Stimulated activated naive B cell treated with anti-CD40 and anti-IgM and Interleukin-4, amounts not matched to agents 10 μg/mL and 1 μg/mL and 100 μg/mL, for 72 hours (primary cell): ENCODE measurements at places on chromosomes 6 and 20.

GRCh38 chr6:157996201-157996712 lies 14.6 kb downstream of the SYNJ2 start:
- no peak for DNase-seq

DNA sequence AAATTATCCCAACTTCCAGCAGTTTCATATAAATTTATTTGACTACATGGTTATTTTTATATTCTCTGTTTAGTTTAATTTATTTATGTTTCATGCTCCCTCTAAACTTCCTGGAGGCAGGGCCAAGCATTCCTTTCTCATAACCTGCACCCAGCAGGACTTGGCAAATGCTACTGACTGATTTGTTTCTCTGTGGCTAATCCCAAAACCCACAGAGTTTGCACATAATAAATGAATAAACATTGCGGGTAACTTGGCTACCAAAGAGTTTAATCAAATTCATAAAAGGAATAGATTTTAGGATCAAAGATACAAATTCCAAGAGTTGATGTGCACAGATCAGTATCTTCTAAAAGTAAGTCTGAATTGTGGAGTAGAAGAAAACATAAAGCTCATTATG lies 239.5 kb downstream of the SLC35F1 start:
- DNase-seq = no peak

DNA sequence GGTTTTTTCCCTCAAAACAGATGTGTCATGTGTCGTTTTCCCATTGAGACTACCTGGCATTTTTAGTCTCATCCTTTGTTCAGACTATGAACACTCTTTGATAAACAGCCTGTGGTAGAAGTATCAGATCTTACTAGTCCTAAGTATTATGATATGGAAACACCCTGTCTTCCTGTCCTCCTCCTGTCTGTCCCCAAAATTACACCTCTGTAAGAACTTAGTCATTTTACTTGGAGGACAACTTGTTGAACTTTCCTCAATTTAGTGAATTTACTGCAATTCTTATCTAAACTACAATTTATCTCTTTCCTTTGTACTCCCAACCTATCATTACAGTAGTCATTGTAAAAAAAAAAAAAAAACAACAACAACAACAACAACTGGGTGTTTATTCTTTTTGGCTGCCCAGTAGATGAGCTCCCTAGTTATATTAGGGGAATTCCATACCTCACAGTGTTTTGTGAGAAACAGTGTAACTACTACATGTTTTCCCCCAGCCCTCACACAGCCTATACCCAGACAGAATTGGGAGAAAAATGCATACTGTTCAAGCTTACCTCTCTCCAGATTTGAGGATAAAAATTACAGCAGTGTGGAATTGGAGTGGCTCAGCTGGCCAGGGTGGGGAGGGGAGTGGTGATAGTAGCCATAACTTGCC lies 18.5 kb upstream of the ERVFRD-1 start:
- DNase-seq = no peak

DNA sequence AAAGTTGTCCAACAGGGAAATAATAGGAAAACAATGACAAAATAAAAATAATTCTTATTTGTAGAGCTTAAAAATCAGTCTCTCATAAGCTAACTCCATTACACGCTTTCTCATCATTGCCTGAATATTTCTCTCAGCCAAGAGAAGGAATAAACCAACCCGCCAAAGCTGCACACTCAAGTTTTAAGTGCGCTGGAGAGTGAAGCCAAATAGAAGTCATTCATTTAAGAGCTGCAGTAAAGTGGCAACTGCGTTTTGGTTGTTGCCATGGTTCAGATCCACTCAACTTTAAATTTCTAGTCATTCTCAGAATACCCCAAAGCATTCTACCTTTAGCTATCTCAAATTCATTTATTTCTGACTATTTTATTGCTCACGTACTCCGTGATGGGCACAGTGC lies 230.7 kb downstream of the CBLN4 start:
- no peak for DNase-seq

GRCh38 chr6:49151957-49152356 lies 311.1 kb downstream of the MMUT start:
- no peak for DNase-seq

- no peak for DNase-seq
Observed at GRCh38 chr6:28901831-28902230, 22.0 kb downstream of the TRIM27 start.

GRCh38 chr6:147043994-147044477 lies 160.2 kb upstream of the STXBP5 start:
- DNase-seq = no peak

DNA sequence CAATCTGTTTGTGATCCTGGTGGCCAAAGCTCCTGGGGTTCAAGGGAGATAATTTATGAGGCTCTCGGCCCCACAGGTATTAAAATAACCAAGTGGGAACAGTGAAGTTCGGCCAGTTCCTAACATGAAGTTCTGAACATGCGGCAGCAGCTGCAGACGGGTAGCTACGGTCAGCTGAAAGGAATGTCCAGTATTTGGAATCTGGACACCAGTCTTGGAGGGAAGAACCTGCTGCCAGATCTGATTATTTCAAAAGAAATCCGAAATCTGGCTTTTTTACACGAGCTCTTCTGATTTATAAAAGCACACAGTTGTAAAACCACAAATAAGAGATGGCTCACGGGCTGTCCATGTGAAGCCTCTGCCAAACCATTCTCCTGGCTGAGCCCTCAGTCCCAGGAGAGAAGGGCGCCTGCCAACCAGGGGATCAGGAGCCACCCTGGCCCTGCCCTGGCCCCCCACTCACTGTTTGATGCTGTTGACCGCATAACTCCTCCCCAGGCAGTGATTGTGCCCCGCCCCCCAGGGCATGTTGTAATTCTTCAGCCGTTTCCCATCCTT lies 28.2 kb upstream of the KCNB1 start:
- DNase-seq = no peak

- DNase-seq = peak; percentile 23
Observed at GRCh38 chr6:149862922-149863697, 1.0 kb downstream of the LRP11 start.

- DNase-seq = no peak
Observed at GRCh38 chr6:31725502-31726350, 2.6 kb downstream of the MPIG6B start.

DNA sequence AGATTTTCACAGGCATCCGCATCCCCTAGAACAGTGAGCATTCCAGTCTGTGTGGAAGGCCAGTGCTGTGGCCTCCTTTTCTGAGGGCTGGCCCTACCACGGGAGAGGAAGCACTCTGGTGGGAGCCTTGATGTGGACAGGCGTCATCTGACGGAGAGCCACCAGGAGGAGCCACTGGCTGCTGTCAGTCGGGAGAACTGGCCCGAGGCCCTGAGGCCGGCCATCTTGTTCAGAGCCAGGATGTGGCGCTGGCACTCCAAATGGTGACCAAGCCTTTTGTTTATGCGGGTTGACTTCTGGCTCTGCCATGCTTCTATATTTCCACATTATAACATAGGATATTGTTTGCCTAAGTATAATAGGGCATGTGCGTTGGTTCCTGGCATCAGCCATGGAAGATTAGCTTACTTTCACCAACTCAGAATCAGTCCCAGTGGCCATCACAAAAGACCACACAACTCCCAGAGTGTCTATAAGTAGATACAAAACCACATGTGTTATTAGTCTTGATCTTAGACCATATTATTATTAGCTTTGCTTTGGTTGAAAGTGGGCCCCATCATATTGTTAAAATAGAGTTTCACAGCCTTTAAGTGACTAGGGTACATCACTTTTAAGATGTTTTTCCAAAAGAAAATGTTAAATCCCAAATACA lies 273.9 kb upstream of the TAB2 start:
- DNase-seq = no peak

GRCh38 chr6:317448-318144 lies 25.3 kb downstream of the DUSP22 start:
- DNase-seq = no peak
